Nasal cavity respiratory epithelium epithelial cell of viscerocranial mucosa (primary cell): ENCODE measurements at places on chromosomes 1 and 21. TPM values are rescaled to one million over a fixed set of nuclear protein-coding genes. Genes with fewer than 3 reads are reported as not detected.

The HNRNPR gene
- 86.5 and 111 TPM in 2 replicates for total RNA-seq

The CYYR1 gene
- 0.68 and 1.3 TPM in 2 replicates for total RNA-seq

The PEX11B gene
- total RNA-seq = 15.0 and 26.4 TPM in 2 replicates

The LRRC8D gene
- 55.3 and 56.7 TPM in 2 replicates for total RNA-seq

The LBR gene
- 28.6 and 36.2 TPM in 2 replicates for total RNA-seq

The ZNF695 gene
- 0.21 and 0.68 TPM in 2 replicates for total RNA-seq

The PFDN2 gene
- total RNA-seq = 88.4 and 180 TPM in 2 replicates

The NBPF15 gene
- total RNA-seq = 34.1 and 44.4 TPM in 2 replicates

The KCND3 gene
- total RNA-seq = under 0.01 and 0.36 TPM in 2 replicates

The CYP4A11 gene
- total RNA-seq = not detected in 2 replicates

The RNF207 gene
- total RNA-seq = 4.1 and 23.6 TPM in 2 replicates

The DNASE2B gene
- not detected in 2 replicates for total RNA-seq

The COL6A1 gene
- 1.0 and 9.1 TPM in 2 replicates for total RNA-seq

The MTARC1 gene
- total RNA-seq = 3.4 and 5.7 TPM in 2 replicates

The CYP4A22 gene
- not detected in 2 replicates for total RNA-seq

The HRNR gene
- total RNA-seq = under 0.01 and 0.34 TPM in 2 replicates
